Activated CD4-positive, alpha-beta T cell treated with anti-CD3 and anti-CD28 coated beads, Interleukin-2, amount 50 U/mL, for 48 hours (primary cell): ENCODE measurements at places on chromosomes 2 and 18.

DNA sequence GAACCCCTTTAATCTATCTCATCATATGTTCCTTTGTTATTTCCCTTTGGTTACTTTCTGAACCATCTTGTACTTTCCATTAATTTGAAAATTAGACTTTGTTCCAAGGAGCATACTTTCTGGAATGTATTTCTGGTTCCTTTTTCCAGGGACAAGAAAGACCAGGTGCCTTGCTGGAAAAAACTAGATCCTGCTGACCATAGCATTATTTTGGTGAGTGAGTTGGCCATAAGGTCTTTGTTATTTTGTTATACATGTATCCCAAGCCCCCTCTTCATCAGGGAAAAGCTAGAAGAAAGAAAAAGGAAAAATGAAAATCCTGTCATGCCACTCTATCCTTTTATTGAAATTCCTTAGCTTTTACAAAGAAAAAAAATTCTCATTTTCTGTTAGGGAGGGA, 228.1 kb upstream of the TFPI start:
- no peak for DNase-seq

DNA sequence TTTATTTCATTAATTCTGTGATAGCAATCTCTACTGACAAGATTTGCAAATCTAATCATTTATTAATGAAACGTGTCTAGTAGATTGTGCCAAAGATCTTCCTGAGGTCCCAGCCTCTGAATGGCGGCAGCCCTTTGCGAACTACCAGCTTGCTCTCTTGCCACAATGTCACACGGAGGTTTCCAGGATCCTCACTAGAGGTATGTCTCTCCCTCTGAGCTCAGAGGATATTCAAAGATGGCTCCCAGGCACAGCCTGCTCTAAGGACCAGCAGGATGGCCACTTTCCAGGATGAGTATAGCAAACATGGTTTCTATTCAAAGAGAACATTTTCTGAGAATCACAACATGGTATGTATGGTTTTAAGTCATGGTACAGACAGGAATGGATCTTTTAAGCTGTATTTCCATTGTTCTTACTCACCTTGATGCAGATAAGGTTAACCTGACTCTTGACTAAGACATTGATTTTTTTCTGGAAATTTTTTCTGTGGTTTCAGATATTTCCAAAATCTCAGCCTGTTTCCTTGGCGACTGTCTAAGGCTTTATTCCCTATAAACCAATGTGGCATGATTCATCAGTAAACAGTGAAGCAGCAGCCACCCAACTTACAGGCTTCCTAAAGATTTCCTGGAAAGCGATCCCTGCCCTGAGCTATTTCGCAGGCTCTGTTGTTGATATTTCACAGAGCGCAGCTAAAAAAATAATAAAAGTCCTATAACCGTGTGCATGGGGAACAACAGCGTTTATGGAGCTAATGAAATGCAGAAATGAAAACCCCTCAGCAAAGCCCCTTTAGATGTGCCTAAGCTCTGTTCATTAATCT, 54.1 kb upstream of the KLF7 start:
- DNase-seq, result no peak

DNA sequence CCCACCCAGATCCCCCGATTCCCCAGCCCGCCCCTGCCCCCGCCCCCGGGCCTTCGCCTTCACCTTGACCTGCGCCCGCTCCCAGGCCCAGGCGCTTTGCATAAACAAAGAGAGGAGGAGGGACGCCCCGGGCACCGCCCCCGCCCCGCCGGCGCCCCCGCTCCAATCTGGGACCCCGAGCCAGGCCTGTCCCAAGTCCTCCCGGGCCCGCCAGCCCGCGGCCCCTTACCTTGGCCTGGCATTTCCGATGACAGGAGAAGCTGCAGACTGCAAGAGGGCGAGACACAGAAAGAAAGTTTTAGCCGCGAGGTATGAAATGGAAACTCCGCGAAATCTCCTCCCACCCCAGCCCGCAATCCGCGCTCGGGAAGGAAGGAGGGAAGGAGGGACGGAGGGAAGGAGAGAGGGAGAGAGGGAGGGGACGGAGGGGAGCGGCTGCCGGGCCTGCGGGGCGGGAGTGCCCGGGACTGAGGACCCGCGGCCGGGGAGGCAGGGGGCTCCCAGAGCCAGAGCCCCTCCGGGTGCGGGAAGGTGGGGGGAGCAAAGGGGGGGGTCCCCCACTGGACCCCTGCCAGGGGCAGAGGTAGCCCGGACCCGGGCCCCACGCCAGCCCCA, 24.2 kb downstream of the TNS1 start:
- DNase-seq, result no peak

DNA sequence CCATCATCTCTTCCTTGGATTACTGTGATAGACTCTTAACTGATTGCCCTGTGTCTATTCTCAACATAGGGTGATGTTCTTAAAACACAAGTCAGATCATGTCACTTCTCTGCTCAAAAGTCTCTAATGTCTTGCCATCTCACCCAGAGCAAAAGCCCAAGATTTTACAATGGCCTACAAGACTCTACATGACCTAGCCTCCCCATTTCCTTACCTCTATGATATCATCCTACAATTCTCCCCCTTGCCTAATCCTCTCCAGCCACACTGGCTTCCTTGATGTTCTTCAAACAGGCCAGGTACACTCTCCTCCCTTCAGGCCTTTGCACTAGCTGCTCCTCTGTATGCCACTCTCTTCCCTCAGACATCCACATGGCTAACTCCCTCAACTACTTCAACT, 55.1 kb downstream of the ROCK1 start:
- no peak for DNase-seq

- no peak for DNase-seq
Measured at GRCh38 chr2:205814039-205814364, 131.7 kb downstream of the NRP2 start.

GRCh38 chr2:203799908-203800307, 67.7 kb upstream of the CTLA4 start:
- DNase-seq, result no peak

DNA sequence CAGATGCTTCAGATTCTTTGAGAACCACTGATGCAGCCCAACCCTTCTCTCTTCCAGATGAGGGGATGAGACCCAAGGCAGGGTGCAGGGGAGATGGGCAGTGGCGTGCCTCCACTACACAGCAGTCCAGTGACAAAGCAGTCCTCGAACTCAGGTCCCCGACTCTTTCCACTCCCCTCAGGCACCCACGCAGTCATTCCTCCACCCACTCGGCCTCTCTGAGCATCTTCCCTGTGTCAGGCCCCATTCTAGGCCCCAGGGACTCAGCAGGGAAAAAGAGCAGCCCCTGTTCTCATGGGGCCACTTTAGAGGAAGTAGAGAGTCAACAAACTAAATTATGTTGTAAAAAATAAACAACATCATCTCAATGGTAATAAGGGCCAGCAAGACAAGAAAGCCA, 15.2 kb downstream of the KCNK3 start:
- DNase-seq, result no peak

DNA sequence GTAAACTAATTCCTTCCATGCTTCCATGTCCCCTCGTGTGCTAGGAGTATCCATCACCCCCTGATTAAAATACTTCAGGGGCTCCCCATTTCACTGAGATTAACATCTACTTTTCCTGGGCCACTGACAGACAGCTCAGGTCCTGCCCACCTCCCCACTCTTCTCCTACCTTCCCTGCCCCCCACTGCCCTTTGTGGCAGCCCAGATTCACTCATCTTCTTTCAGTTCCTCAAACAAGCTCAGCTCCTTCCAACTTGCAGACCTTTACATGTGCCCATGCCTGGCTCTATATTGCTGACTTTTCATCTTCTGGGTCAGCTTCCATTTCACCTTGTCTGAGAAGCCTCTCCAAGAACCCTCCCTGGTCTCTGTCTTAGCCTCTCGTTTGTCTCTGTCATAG, 12.0 kb downstream of the RUFY4 start:
- DNase-seq, result no peak

GRCh38 chr2:229350117-229350805, 79.2 kb upstream of the PID1 start:
- DNase-seq, result no peak

- DNase-seq, result no peak
Measured at GRCh38 chr2:111918383-111918806, 20.0 kb downstream of the MERTK start.

GRCh38 chr2:211437396-211437795, 881.0 kb downstream of the CPS1 start:
- no peak for DNase-seq
